Left hindlimb (tissue), 1 donor: ENCODE measurements at places on chromosomes 1 and 21.

DNA sequence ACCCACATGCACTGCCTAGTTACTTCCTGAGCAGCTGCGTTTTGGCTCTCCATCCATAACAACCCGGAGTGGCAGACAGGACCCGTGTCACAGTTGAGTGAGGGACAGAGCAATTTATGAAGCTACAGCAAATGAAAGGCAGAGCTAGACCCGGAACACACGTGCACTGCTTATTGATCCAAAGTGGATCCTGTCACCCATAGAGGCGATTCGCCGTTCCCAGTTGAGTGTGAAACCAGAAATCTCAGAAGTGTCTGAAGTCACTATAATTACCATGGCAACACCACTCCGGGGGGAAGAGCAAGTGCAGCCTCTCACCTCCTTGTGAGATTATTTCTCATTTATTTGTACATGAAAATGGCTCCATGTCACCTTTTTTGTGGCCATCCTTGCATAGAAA, 365.2 kb downstream of the DSCAM start:
- no peak for DNase-seq

GRCh38 chr1:244642988-244643387, 9.9 kb upstream of the DESI2 start:
- DNase-seq, result no peak

DNA sequence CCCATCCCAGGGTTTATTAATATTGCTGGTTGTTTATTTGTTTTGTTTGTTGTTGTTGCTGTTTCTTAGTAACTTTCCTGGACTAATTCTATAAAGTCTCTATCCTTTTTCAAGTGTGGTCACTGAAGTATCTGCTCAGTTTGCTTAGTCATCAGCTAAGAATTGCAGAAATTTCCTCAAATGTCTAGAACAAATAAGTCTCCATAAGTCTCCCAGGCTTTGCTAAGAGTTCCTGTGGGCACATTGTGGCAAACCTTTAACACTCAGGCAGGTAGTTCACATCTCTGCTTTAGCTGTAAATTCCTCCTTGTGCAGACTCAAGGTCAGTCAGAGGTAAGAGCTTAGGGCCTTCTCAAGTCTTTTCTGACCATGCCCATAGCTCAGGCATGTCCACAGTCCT, 38.9 kb upstream of the C1orf185 start:
- DNase-seq, result no peak

DNA sequence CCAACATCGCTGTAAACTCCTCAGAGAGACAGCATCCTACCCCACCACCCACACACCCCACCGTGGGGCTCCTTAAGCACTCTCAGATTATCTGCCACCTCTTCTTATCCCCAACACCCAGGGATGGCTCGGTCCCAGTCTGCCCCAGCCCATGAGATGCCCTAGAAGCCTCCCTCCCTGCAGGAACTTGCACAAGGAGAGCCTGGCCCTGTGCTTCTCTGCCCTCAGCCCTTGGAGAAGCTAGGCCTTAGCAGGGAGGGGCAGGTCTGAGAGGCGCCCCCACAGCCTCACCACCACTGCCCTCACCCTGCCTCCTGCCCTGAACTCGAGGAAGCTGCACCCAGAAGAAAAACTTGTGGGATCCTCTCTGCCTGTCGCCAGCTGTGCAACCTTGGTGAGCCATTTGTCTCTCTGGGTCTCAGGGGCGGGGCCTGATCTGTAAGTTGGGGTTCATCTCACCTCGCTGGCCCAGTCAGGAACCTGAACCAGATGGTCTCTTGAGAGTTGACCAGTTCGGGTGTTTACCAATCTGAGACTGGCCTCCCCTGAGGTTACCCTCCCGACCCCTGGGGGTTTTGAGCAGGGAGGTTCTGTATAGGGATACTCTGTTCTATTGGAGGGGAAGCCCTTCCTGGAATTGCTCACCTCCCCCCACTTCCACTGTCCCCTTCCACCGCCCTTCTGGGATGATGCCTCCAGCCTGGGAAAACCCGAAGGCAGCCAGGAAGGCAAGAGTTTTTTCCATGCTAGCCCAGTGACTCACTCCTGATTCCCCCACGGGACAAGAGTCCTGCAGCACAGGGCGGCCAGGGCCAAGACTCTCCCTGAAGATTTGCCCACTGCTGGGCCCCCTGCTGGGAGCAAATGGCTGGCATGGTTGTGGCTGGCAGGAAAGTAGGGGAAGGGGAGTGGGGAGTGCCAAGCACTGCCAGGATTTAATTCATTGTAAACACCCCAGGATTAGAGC, at the start of gene S100A3:
S100A3 (minus strand) TSS at position 537 of the 967 bp plus-strand sequence. CDS start 773 bp downstream, outside the sequence.
- DNase-seq, result no peak

- DNase-seq, result no peak
Measured at GRCh38 chr1:100780814-100781213, 61.3 kb downstream of the VCAM1 start.

DNA sequence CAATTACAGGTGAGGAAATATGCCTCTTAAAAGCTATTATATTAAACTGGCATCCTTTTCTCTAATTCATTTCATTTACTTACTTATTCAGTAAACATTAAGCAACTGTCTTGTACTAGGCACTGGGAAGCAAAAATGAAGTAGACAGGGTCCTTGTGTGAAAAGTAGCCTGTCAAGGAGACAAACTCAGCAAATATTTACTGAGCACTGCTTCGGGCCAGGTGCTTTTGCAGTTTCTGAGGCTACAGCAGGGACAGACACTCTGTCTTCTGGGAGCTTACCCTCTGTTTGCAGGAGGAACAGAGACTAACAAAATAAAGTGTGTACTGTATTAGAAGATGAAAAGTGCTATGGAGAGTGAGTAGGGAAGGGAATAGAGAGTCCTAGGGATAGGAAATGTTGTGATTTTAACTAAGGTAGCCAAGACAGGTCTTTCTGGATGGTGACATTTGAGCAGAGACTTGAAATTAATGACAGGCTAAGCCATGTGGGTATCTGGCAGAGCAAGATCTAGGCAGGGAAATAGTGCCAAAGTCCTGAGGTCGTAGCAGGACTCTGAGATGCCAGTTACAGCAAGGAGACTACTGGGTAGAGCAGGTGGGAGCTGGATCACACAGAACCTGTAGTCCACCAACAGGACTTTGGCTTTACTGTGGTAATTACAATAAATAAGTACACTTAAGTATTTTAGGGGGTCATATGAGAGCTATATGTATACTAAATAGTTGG, 133.0 kb downstream of the ITSN1 start:
- DNase-seq, result no peak

GRCh38 chr1:99674115-99675064, 28.5 kb downstream of the PALMD start:
- no peak for DNase-seq

DNA sequence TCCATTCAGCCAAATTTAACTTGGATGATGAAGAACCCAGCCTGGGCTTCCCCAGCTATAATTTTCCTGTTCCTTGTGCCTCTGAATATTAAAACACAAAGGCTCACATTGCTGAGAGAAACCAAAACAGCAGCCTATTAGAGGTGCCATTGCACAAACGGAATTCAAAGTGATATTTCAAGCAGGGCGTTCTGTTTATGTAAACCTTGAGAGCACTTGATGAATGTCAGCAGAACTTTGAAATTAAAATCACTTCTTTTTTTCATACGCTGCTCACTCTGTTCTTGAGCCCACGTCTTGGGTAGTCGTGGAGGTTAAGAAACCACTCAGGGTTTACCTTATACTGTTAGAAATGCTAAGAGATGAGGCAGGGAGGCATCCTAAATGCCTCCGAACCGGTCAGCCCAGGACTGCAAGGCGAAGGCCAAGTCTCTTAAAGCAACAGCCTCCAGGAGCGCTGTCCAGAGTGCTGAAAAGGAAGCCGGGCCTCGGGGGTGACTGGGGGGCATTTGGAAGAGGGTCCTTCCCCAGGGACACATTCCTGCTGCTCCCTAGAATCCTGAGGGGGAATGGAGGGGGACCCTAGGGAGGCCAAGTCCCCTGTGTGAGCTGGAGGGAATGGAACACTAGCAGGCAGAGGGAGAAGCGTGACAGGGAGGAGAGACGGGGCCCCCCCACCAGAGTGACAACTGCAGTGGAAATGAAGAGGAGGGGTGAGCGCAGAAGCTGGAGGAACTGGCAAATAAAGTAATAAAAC, 154.8 kb upstream of the VAMP3 start:
- DNase-seq, result peak; percentile 41

DNA sequence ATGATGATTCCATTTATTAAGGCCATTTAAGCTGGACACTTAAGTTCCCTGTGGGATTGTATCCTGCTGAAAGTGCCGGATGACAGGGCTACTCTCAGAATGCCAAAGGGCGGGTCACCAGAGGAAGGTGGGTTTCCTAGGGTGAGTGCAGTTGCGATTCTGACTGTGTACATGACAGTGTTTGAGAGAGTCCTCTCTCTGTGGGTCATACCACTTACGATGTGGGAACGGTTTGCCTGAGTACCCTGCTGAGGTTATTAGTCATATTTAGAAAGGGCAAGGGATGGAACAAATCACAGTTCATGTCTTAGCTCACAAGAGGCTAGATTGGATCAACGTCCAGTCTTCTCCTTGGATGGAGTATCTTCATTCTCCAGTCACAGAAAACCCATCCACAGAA, 461.9 kb downstream of the CAMTA1 start:
- DNase-seq, result no peak

- peak; percentile 79 for DNase-seq
Measured at GRCh38 chr1:21590126-21590880, 78.9 kb downstream of the RAP1GAP start.

GRCh38 chr1:189211742-189212141, 1265.9 kb downstream of the BRINP3 start:
- no peak for DNase-seq

- DNase-seq, result no peak
Measured at GRCh38 chr1:91781371-91781825, 104.6 kb downstream of the TGFBR3 start.

DNA sequence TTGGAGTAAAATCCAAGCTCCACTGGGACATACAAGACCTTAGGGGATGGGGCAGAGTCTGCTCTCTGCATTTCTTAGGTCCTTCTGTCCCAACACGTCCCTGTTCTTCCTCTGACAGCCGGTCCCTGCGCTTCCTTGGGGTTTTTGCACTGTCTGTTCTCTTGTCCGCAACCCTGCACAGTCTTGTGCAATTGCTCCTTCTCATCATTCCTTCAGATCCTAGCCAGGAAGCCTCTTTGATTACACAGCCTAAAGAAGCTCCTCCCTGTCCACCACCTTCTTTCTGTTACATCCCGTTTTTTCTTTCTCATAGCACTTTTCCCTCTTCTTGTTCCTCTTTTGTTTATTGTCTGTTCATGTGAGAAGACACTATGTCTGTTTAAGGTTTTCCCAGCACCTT, 19.9 kb downstream of the ACOT11 start:
- DNase-seq, result no peak

- DNase-seq, result no peak
Measured at GRCh38 chr21:37461479-37461878, 94.9 kb downstream of the DYRK1A start.

- DNase-seq, result no peak
Measured at GRCh38 chr1:25099343-25099951, 132.9 kb downstream of the SYF2 start.

- DNase-seq, result no peak
Measured at GRCh38 chr1:87330885-87331364, 2.2 kb downstream of the LMO4 start.

DNA sequence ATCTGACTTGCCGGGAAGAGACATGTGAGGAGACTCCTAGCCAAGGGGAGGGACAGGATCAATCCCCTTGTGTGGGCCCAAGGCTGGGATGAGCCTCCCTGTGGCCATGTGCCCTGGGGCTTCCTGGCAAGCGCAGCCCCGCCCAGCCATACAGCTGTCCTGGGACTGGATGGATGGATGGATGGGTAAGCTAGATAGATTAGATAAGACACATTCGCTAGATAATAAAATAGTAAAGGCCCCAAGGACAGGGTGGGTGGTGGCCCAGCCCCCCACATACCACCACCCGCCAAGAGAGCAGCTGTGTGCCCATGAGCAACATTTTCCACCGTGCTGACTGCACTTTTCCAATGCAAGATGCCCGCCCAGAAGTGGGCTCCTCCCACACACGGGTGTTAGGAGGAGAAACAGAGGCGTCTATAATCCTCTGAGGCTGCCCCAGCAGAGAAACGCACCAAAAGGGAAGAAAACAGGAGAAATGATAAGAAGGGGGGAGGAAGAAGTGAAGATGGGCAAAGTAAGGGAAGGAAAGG, 25.1 kb downstream of the ZBTB17 start:
- DNase-seq, result peak; percentile 74

DNA sequence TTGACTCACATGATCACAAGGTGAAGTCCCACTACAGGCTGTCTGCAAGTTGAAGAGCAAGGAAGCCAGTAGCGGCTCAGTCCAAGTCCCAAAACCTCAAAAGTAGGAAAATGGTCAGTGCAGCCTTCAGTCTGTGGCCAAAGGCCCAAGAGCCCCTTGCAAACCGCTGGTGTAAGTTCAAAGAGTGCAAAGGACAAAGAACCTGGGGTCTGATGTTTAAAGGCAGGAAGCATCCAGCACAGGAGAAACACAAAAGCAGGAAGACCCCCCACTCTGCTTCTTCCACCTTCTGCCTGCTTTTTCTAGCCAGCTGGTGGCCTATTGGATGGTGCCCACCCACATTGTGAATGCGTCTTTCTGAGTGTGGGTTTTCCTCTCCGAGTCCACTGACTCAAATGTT, 2222.6 kb downstream of the MRPL39 start:
- DNase-seq, result no peak

- DNase-seq, result no peak
Measured at GRCh38 chr1:219988387-219988786, 57.9 kb downstream of the EPRS1 start.

- DNase-seq, result no peak
Measured at GRCh38 chr1:196229546-196229945, 378.7 kb downstream of the KCNT2 start.

DNA sequence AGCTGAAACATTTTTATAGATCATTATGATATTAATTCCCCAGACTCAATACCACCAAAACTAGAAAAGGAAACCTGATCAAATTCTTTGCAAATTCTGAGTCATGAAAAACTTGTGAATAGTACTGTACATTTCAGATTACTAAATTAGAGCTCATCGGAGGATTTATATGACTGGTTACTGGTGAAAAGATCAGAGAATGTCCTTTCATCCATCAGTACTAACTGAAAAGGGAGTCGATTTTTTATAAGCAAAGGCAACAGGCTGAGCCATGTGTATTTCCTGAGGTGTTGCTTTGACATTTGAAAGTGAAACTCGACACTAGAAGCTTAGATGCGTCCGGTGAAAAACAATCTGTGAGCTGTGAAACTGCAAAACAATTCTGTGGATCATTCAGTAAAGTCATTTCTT, 155.7 kb downstream of the TNFSF18 start:
- no peak for DNase-seq

GRCh38 chr1:202577381-202577780, 132.9 kb downstream of the SYT2 start:
- no peak for DNase-seq
